ENCODE measurements at places on chromosomes 4 and X. TPM values are rescaled to one million over a fixed set of nuclear protein-coding genes. Genes with fewer than 3 reads are reported as not detected.

F11 gene
- not detected for total RNA-seq

COL25A1 gene
- total RNA-seq = not detected

BEX2 gene
- total RNA-seq = 16.0 TPM

PNMA3 gene
- 0.98 TPM for total RNA-seq

ASB9 gene
- total RNA-seq = 0.48 TPM

SERPINA7 gene
- total RNA-seq = not detected

DNA sequence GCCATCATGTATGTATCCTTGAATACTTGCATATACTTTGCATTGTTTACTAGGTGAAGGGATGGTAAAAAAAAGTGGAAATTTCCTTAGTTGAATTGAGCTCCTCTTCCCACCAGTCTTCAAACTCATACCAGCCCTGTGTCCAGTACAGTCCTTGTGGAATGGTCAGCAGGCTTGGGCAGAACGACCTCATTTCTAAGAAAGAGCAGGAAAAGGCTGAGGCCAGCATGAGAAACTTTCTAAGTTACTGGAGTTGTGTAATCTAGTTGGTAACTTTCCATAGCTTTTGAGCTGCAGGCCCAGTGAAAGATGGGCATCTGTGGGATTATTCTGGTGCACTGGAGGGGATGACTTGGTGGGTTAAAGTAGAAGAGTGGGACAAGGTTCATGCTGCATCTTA is 87.6 kb downstream of the DCUN1D4 start:
- H3K4me1 ChIP-seq = no peaks in the 10 kb centered on the region
- no peak for DNase-seq
- H3K36me3 ChIP-seq = no peaks in the 10 kb centered on the region
- H3K27me3 ChIP-seq = peaks cover 21% of the 10 kb centered on the region
- H3K4me3 ChIP-seq = no peak overlapping the region

- H3K4me3 ChIP-seq = peak overlapping the region; percentile 16
- no peak for DNase-seq
- no peaks in the 10 kb centered on the region for H3K36me3 ChIP-seq
- H3K4me1 ChIP-seq = peaks cover 9% of the 10 kb centered on the region
- H3K27me3 ChIP-seq = peaks cover 18% of the 10 kb centered on the region
These were observed 1.8 kb downstream of the WWC2 start for GRCh38 chr4:183100827-183101226.

GRCh38 chrX:138708268-138708667 is 3.2 kb downstream of the FGF13 start:
- H3K36me3 ChIP-seq = no peaks in the 10 kb centered on the region
- no peak for DNase-seq
- H3K4me1 ChIP-seq = peaks cover 2% of the 10 kb centered on the region

DNA sequence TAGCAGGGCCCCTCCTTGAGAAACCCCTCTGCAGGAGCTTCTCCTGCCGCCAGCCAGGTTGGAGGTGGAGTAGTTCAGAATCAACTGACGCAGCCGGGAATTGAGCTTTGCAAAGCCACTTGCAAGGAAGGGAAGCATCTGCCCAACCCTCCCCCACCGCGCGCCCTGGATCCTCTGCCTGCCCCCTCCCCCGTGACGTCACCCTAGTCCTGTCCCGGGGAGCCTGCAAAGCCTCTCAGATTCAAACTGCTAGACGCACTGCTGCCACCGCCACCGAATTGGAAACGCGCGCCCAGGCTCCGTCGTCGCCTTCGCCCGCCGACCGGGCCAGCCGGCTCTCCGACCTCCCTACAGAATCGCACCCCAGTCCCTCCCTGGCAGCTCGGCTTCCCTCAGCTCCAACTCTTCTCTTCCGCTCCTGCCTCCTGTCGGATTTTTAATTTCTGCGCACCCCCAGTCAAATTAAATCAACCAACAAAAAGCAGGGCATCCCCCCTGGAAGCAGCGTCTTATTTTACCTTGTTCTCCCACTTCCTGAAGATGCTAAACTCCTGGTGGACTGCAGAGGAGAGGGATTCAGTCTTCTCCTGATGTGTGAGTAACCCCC is 3.8 kb downstream of the SLITRK2 start:
- H3K27me3 ChIP-seq = peaks cover 35% of the 10 kb centered on the region
- DNase-seq = no peak
- H3K4me3 ChIP-seq = no peak overlapping the region
- no peaks in the 10 kb centered on the region for H3K36me3 ChIP-seq
- no peak overlapping the region for H3K27ac ChIP-seq
- H3K4me1 ChIP-seq = no peaks in the 10 kb centered on the region

GRCh38 chr4:78734441-78735162 is 41.5 kb upstream of the BMP2K start:
- DNase-seq = no peak
- no peaks in the 10 kb centered on the region for H3K36me3 ChIP-seq
- no peak overlapping the region for H3K4me3 ChIP-seq
- no peak overlapping the region for H3K27ac ChIP-seq
- H3K4me1 ChIP-seq = peaks cover 3% of the 10 kb centered on the region

- no peaks in the 10 kb centered on the region for H3K27me3 ChIP-seq
- no peak for DNase-seq
- no peak overlapping the region for H3K4me3 ChIP-seq
- H3K36me3 ChIP-seq = no peaks in the 10 kb centered on the region
These were observed 31.6 kb downstream of the MTHFD2L start for GRCh38 chr4:74189331-74190043.

- peaks cover 4% of the 10 kb centered on the region for H3K4me1 ChIP-seq
- H3K27ac ChIP-seq = no peak within 1 kb of the TSS
- H3K4me3 ChIP-seq = no peak within 1 kb of the TSS
- no peak for DNase-seq
These were observed at the start of gene SLC26A1 for GRCh38 chr4:993111-994029. Gene SLC26A1, minus strand, starts transcription at chr4:993404. Its CDS starts 1,701 bp downstream, at chr4:991703.

DNA sequence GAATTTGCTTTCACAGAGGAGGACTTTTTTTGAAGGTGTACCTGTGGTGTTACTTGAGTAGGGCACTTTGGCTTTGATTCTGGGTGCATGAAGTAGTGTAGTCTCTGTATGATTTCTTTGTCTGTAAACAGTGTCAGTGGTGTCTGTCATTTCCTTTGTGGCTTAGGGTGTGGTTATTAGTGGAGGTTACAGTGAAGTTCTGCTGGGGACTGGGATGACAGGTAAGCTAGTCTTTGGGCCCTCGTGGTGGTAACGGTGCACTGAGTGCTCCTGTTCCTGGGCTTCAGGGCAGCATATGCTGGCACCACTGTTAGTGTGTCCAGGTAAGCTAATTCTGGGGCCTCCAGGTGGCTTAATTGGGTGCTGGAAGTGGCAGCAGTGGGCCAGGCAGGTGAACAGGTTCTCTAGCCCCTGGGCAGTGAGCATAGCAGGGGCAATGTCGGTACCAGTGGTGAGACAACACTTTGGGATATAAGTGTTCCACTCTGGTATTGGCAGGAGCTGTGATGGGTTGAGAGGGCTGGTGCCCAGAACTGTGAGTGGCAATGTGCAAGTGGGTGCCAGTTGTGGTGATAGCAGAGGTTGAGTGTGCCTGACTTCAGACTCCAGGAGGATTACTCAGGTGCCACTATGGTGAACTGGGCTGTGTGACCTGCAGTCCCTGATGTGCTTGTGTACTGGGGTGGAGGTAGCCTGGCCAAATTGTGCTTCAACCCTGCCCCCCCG is 26.0 kb upstream of the VSIG1 start:
- DNase-seq = peak; percentile 48
- peaks cover 49% of the 10 kb centered on the region for H3K4me1 ChIP-seq
- H3K27ac ChIP-seq = peak overlapping the region; percentile 77
- H3K27me3 ChIP-seq = no peaks in the 10 kb centered on the region
- H3K4me3 ChIP-seq = peak overlapping the region; percentile 40
- H3K36me3 ChIP-seq = no peaks in the 10 kb centered on the region

GRCh38 chrX:153490217-153490930 is 4.4 kb upstream of the BGN start:
- H3K27ac ChIP-seq = no peak overlapping the region
- H3K27me3 ChIP-seq = no peaks in the 10 kb centered on the region
- H3K36me3 ChIP-seq = no peaks in the 10 kb centered on the region
- DNase-seq = no peak

- DNase-seq = peak; percentile 48
- H3K4me1 ChIP-seq = peaks cover 15% of the 10 kb centered on the region
- peak overlapping the region; percentile 68 for H3K4me3 ChIP-seq
These were observed 707 bp upstream of the UNC5C start for GRCh38 chr4:95549246-95550114.

- H3K36me3 ChIP-seq = no peaks in the 10 kb centered on the region
- H3K4me1 ChIP-seq = no peaks in the 10 kb centered on the region
- H3K4me3 ChIP-seq = no peak overlapping the region
- no peak overlapping the region for H3K27ac ChIP-seq
- H3K27me3 ChIP-seq = no peaks in the 10 kb centered on the region
These were observed 61.7 kb upstream of the POU3F4 start for GRCh38 chrX:83446355-83446754.

- no peaks in the 10 kb centered on the region for H3K27me3 ChIP-seq
- H3K4me3 ChIP-seq = no peak overlapping the region
- no peak for DNase-seq
These were observed 68.4 kb upstream of the BMPR1B start for GRCh38 chr4:94689155-94689860.

DNA sequence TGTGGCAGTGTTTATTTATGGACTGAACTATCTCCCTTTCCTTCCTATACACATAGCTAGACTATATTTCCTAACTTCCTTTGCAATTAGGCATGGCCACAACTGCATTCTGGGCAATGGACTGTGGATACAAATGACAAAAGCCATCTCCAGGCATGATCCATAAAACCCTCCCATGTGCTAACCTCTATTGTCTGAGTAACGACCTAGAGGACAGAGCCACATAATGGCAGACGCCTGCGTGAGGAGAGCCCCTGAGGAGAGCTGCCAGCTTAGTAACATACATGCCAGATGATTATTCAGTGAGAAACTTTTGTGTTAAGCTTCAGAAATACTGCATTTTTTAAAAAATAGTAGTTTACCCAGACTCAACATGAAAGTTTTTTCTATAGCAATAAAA is 142.9 kb downstream of the ADGRA3 start:
- no peak for DNase-seq
- H3K4me3 ChIP-seq = no peak overlapping the region
- no peaks in the 10 kb centered on the region for H3K27me3 ChIP-seq

DNA sequence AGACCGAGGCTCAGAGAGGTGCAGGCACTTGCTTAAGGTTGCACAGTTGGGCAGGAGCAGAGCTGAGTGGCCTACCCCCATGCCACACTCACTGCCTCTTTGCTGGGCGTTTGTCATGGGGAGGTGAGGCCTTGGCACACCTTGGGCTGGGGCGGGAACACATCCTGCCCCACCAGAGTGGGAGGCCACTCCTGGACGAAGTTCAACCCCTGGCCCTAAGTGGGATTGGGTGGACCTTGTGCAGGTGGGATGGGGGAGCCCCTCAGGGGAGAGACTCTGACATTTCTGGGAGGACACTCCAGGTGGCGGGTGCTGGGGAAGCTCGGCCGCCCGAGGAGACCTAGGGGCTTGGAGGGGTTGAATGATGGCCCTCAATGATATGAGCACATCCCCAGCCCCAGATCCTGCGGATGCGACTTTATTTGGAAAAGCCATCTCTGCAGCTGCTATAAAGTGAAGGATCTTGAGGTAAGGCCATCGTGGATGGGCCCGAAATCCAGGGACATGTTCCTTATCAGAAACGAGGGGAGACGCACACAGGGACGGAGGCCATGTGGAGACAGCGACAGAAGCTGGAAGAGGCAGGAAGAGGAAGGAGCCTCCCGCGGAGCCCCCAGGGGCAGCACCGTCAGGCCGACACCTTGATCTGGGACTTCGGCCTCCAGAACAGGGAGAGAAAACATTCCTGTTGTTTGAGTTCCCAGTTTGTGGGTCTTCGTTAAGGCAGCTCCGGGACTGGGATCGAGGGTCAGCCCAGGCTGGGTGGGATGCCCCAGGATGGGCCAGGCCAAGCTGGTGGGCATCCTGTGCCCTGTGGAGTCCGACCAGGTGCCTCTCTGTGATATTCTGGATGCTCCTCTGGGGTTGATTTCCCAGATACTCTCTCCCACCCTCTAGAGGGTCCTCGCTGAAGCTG is 111.6 kb upstream of the LRPAP1 start:
- no peaks in the 10 kb centered on the region for H3K27me3 ChIP-seq
- no peak overlapping the region for H3K27ac ChIP-seq
- H3K36me3 ChIP-seq = no peaks in the 10 kb centered on the region
- H3K4me1 ChIP-seq = no peaks in the 10 kb centered on the region

DNA sequence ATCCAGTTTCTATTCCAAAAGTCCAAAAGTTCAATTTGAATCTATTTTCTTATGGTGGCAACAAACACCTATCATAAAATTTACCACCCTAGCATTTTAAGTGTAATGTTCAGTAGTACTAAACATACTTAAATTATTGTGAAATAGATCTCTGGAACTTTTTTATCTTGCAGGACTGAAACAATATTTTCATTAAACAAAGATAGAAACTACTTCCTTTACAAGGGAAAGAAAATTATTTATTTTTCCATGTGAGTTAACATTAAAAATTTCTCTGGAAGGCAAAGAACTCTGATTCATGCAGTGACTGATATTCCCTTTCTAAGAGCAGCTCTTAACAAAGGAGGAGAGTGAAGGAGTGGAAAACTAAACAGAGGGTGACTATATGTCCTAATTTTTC is 40.2 kb downstream of the ADH7 start:
- H3K27ac ChIP-seq = no peak overlapping the region
- H3K36me3 ChIP-seq = no peaks in the 10 kb centered on the region
- H3K4me1 ChIP-seq = no peaks in the 10 kb centered on the region

- no peaks in the 10 kb centered on the region for H3K4me1 ChIP-seq
- no peak for DNase-seq
- no peak overlapping the region for H3K4me3 ChIP-seq
- no peaks in the 10 kb centered on the region for H3K36me3 ChIP-seq
- no peaks in the 10 kb centered on the region for H3K27me3 ChIP-seq
- no peak overlapping the region for H3K27ac ChIP-seq
These were observed 842.2 kb downstream of the STIM2 start for GRCh38 chr4:27702730-27703431.

- no peaks in the 10 kb centered on the region for H3K4me1 ChIP-seq
- H3K27me3 ChIP-seq = no peaks in the 10 kb centered on the region
- H3K36me3 ChIP-seq = no peaks in the 10 kb centered on the region
These were observed 364.6 kb downstream of the ZIC3 start for GRCh38 chrX:137930533-137930932.

DNA sequence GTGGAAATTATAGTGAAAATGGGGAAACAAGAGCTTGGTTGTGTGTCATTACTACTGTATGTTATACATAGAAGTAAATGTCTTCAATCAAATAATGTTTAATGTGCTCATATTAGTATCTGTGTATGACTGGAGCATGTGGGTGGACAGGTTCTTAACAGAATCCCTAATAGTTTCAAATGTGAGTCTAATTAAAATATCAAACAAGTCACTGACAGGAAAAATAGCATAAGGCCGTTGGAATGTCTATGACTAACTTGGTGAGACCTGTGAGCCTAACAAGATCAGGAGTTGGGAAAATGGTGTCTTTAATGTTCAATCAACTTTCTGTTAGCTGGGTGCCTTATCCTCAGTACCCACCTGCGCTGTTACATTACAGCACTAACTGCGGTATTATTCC is 6.2 kb upstream of the CXCL3 start:
- no peak overlapping the region for H3K4me3 ChIP-seq
- H3K27me3 ChIP-seq = peaks cover 23% of the 10 kb centered on the region
- H3K36me3 ChIP-seq = no peaks in the 10 kb centered on the region
- no peaks in the 10 kb centered on the region for H3K4me1 ChIP-seq
- DNase-seq = no peak

GRCh38 chrX:72276478-72276953 is 532 bp downstream of the RPS4X start:
- DNase-seq = no peak
- H3K36me3 ChIP-seq = peaks cover 45% of the 10 kb centered on the region
- H3K27me3 ChIP-seq = no peaks in the 10 kb centered on the region
- peaks cover 37% of the 10 kb centered on the region for H3K4me1 ChIP-seq
- H3K27ac ChIP-seq = peak overlapping the region; percentile 89
- peak overlapping the region; percentile 80 for H3K4me3 ChIP-seq

GRCh38 chr4:1205586-1206298 is 33.4 kb upstream of the SPON2 start:
- H3K4me1 ChIP-seq = peaks cover 16% of the 10 kb centered on the region
- no peak overlapping the region for H3K4me3 ChIP-seq
- H3K36me3 ChIP-seq = no peaks in the 10 kb centered on the region
- DNase-seq = peak; percentile 2
